CD14-positive monocyte (primary cell): ENCODE measurements at places on chromosomes 3 and 15.

- peaks cover 83% of the 10 kb centered on the region for H3K36me3 ChIP-seq
- H3K4me3 ChIP-seq: no peak overlapping the region
- DNase-seq: no peak
These were observed 7.7 kb downstream of the SKIC8 start for GRCh38 chr15:78291698-78292097.

- H3K36me3 ChIP-seq: no peaks in the 10 kb centered on the region
- H3K27me3 ChIP-seq: no peaks in the 10 kb centered on the region
- no peak for DNase-seq
- H3K27ac ChIP-seq: no peak overlapping the region
- H3K4me1 ChIP-seq: no peaks in the 10 kb centered on the region
These were observed 52.5 kb downstream of the TP63 start for GRCh38 chr3:189683546-189684255.

GRCh38 chr3:29486096-29486495, 205.2 kb downstream of the RBMS3 start:
- H3K4me3 ChIP-seq: no peak overlapping the region
- no peak for DNase-seq
- H3K27ac ChIP-seq: no peak overlapping the region
- no peaks in the 10 kb centered on the region for H3K36me3 ChIP-seq

GRCh38 chr15:99631255-99631654, 65.5 kb downstream of the MEF2A start:
- peak; percentile 77 for DNase-seq
- peaks cover 6% of the 10 kb centered on the region for H3K36me3 ChIP-seq
- H3K4me1 ChIP-seq: peaks cover 29% of the 10 kb centered on the region

GRCh38 chr3:45972534-45973402, 22.9 kb downstream of the FYCO1 start:
- H3K4me1 ChIP-seq: peaks cover 27% of the 10 kb centered on the region
- H3K27me3 ChIP-seq: no peaks in the 10 kb centered on the region
- peak; percentile 94 for DNase-seq
- peaks cover 65% of the 10 kb centered on the region for H3K36me3 ChIP-seq

DNA sequence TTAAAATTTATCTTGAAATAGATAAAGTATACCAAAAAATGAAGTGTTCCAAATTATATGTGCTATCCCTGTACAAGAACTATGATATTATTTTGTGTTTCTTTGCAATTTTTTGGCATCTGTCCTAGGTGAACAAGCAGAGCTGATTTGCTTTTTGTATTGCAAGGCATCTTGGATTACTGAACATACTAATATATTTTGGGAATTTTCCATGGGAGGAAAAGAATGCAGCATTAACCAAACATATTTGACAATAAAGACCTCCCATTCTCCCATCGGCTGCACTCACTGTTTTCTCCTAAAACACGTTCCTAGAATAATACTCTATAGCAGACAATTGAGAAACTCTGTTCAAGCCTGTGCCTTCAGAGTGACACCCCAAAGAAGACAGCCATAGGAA, 265.1 kb upstream of the ALCAM start:
- H3K4me1 ChIP-seq: no peaks in the 10 kb centered on the region
- H3K4me3 ChIP-seq: no peak overlapping the region
- H3K27ac ChIP-seq: no peak overlapping the region

DNA sequence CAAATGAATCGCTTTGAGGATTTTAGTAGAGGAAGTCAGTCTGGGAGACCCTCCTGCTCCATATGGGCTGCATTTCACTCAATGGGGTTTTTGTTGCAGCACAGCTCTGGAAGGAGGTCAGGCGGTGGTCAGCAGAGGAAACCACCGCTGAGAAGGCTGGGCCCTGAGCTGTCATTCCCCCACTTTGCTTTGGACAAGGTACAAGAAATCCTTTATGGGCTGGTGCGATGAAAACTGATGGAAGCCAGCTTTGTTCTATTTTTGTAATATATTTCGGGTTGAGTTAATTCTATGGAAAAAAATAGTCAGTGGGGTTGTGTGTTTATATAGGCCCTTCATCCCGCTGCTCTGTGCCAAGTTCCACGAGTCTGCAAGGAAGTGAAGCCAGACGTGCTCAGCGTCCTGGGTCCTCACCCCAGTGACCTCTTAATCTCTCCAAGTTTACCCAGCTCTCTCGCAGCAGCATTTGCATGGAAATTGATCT, 157.1 kb upstream of the TMC3 start:
- DNase-seq: no peak
- H3K27ac ChIP-seq: no peak overlapping the region

DNA sequence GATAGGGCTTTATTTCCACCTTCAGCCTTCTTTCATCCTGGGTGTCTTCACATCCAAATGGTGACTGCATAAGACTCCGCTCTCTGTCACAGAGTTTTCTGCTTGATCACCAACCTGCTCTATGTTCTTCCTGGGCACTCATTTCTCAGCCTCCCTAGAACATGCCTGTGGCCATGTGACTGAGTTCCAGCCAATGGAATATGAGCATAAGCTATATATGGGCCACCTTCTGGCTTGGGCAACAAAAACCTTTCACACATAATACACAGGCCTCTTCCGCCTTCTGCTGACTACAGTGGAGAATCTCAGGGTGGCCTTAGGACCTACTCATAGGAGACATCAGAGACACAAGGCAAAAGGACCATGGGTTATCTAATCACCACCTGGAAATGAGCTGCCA, 51.2 kb upstream of the MED12L start:
- H3K4me3 ChIP-seq: no peak overlapping the region
- DNase-seq: no peak
- H3K36me3 ChIP-seq: no peaks in the 10 kb centered on the region
- no peak overlapping the region for H3K27ac ChIP-seq

- H3K4me1 ChIP-seq: no peaks in the 10 kb centered on the region
- no peak overlapping the region for H3K4me3 ChIP-seq
- no peak overlapping the region for H3K27ac ChIP-seq
- H3K27me3 ChIP-seq: no peaks in the 10 kb centered on the region
- H3K36me3 ChIP-seq: no peaks in the 10 kb centered on the region
These were observed 23.1 kb downstream of the EOMES start for GRCh38 chr3:27699067-27699466.

- DNase-seq: peak; percentile 97
- peaks cover 2% of the 10 kb centered on the region for H3K27me3 ChIP-seq
- no peak overlapping the region for H3K4me3 ChIP-seq
- no peaks in the 10 kb centered on the region for H3K36me3 ChIP-seq
- peaks cover 32% of the 10 kb centered on the region for H3K4me1 ChIP-seq
These were observed 57.0 kb upstream of the MCTP2 start for GRCh38 chr15:94174399-94174802.

- no peak overlapping the region for H3K4me3 ChIP-seq
- no peaks in the 10 kb centered on the region for H3K27me3 ChIP-seq
- no peaks in the 10 kb centered on the region for H3K4me1 ChIP-seq
- no peaks in the 10 kb centered on the region for H3K36me3 ChIP-seq
These were observed 15.5 kb downstream of the NAA50 start for GRCh38 chr3:113730550-113730949.

GRCh38 chr3:190883973-190884832, 21.7 kb upstream of the GMNC start:
- DNase-seq: peak; percentile 13
- H3K36me3 ChIP-seq: no peaks in the 10 kb centered on the region
- H3K27ac ChIP-seq: no peak overlapping the region
- H3K4me1 ChIP-seq: no peaks in the 10 kb centered on the region
- no peak overlapping the region for H3K4me3 ChIP-seq

- no peaks in the 10 kb centered on the region for H3K36me3 ChIP-seq
- peaks cover 20% of the 10 kb centered on the region for H3K4me1 ChIP-seq
- no peaks in the 10 kb centered on the region for H3K27me3 ChIP-seq
- DNase-seq: no peak
- H3K27ac ChIP-seq: no peak overlapping the region
- H3K4me3 ChIP-seq: no peak overlapping the region
These were observed 70.1 kb upstream of the CDV3 start for GRCh38 chr3:133503409-133503808.

DNA sequence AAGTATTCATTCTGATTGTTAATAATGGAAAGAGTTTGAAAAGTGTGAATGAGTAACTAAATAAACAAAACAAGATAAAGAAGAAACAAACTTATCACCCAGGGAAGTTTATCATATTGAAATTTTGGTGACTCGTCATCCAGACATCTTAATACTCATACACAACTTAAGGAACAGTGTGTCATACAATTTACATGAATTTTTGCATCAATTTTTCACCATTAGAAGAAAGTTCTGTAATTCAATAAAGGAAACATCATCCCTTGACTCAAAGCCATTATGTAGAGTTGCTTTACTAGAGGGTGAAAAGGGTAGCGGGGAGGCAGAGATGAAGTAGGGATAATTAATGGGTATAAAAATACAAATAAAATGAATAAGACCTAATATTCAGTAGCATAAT, 536.2 kb downstream of the GRM7 start:
- H3K27me3 ChIP-seq: no peaks in the 10 kb centered on the region
- H3K27ac ChIP-seq: no peak overlapping the region
- no peaks in the 10 kb centered on the region for H3K4me1 ChIP-seq
- no peak overlapping the region for H3K4me3 ChIP-seq
- no peak for DNase-seq

DNA sequence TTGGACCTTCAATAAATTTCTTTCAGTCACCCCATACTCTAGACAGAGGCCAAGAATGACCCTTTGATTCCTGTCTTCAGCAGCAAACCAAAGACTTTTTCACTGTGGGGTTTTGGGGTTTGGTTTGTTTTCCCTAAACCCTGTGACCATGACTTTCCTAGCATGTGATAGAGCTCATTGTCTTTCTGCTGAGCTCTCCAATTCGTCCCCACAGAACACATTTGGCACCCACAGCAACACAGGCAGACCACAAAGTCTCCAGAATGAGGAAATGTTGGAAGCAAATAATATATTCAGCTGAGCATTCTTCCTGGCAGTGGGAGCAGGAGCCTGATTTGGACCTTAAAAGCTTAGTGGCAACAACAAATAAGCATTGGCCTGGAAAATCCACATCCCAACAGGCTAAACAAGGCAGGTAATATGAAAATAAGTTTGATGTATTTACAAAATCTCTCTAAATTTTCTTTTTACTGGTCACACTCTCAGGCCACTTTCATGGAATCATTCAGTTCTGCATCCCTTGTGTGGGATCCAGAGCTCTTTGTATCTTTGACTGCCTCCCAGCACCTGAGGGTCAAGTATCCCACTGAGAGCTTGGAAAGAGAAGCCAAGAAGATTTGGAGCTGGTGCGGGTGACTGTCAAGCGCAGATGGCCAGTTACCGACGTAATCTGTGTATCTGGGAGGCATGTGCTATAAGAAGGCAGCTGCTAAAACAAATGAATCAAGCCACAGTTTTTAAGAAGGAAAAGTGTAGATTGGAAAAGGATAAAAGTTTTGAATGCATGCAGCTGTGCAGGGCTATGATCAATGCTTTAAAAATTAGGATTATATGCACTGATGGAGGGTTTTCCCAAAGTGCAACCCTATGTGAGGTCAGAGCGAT, 36.5 kb upstream of the CPB1 start:
- H3K27ac ChIP-seq: no peak overlapping the region
- H3K36me3 ChIP-seq: no peaks in the 10 kb centered on the region
- no peak for DNase-seq
- no peaks in the 10 kb centered on the region for H3K27me3 ChIP-seq
- no peaks in the 10 kb centered on the region for H3K4me1 ChIP-seq
- H3K4me3 ChIP-seq: no peak overlapping the region

GRCh38 chr3:124843506-124844177, 43.5 kb downstream of the ITGB5 start:
- H3K27ac ChIP-seq: no peak overlapping the region
- H3K4me3 ChIP-seq: no peak overlapping the region
- no peaks in the 10 kb centered on the region for H3K4me1 ChIP-seq
- no peaks in the 10 kb centered on the region for H3K36me3 ChIP-seq
- DNase-seq: no peak
- H3K27me3 ChIP-seq: no peaks in the 10 kb centered on the region

DNA sequence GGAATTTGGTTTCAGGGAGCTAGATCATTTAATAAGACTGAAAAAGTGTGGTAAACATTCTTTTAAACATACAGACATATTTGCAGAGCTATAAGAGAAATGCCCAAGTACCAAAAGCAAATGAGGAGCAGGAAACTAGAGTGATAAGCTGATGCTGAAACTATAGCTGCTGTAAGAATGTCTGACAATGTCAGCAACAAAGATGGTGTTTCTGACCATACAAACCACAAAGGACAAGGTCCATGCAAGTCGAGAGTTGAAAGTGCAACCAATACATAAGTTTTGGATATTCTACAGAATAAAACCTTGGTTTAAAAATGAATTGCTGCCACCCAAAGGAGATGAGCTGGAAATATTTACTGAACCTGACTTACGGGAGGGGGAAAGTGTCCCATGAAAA, 610.2 kb downstream of the TBL1XR1 start:
- no peaks in the 10 kb centered on the region for H3K36me3 ChIP-seq
- no peak overlapping the region for H3K4me3 ChIP-seq
- H3K27me3 ChIP-seq: no peaks in the 10 kb centered on the region
- no peak for DNase-seq
- no peaks in the 10 kb centered on the region for H3K4me1 ChIP-seq

GRCh38 chr3:108124337-108125152, 33.7 kb upstream of the CD47 start:
- peak overlapping the region; percentile 42 for H3K4me3 ChIP-seq
- no peaks in the 10 kb centered on the region for H3K36me3 ChIP-seq
- peak; percentile 86 for DNase-seq
- peak overlapping the region; percentile 96 for H3K27ac ChIP-seq

DNA sequence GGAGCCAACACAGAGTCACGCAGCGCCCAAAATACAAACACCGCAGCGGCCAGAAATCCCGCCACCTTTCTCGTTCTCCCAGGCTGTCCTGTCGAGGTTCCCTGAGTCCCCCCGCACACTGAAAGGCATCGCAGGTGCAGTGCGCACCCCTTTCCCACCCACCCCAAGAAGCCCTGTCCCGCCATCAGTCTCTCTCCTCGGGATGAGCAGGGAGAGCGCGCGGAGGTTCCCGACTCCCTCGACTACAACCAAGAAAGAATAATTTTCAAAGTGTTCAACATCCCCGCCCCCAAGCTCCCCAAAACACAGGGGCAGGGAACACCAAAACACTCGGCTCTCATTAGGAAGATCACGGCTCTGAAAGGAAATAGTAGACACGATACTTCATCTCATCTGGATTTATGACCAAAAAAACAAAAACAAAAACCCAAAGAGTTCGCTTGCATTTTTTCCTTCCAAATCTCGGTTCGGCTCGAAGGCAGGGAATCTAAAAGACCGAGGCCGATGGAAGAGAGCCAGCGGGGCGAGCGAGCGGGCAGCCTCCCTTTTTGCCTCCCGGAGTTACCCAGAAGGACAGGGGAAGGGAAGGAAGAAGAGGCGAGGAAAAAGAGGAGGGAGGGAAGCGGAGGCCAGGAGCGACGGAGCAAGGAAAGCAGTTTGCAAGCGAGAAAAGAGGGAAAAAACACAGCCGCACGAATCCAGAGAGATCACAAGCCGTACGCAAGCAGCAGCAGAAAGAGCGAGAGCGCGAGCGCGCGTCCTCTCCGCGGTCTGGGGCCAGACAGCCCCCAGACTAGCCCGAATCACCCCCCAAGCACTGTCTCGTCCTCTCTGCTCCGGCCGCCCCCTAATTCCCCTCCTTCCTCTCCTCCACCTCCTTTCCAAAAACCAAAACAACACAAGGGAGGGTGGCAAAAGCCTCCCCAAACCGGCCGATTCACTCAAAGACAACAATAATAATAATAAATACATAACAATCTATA, 808 bp downstream of the BCL6 start:
- H3K27me3 ChIP-seq: no peaks in the 10 kb centered on the region
- H3K27ac ChIP-seq: peak overlapping the region; percentile 96
- peak overlapping the region; percentile 68 for H3K4me3 ChIP-seq

- no peak overlapping the region for H3K4me3 ChIP-seq
- no peaks in the 10 kb centered on the region for H3K27me3 ChIP-seq
- H3K27ac ChIP-seq: no peak overlapping the region
- H3K36me3 ChIP-seq: no peaks in the 10 kb centered on the region
- DNase-seq: no peak
- no peaks in the 10 kb centered on the region for H3K4me1 ChIP-seq
These were observed 14.9 kb upstream of the DNAAF4 start for GRCh38 chr15:55522742-55523450.
